ENCODE measurements at places on chromosomes 5 and 9.

GRCh38 chr5:125120012-125120411 is 373.6 kb upstream of the ZNF608 start:
- no peaks in the 10 kb centered on the region for H3K27me3 ChIP-seq
- no peak for DNase-seq
- H3K36me3 ChIP-seq = no peaks in the 10 kb centered on the region
- H3K4me1 ChIP-seq = no peaks in the 10 kb centered on the region

- H3K27ac ChIP-seq = peak overlapping the region; percentile 85
- peaks cover 43% of the 10 kb centered on the region for H3K4me1 ChIP-seq
- no peak overlapping the region for H3K4me3 ChIP-seq
Observed at GRCh38 chr5:149151717-149152116, 10.4 kb downstream of the ABLIM3 start.

DNA sequence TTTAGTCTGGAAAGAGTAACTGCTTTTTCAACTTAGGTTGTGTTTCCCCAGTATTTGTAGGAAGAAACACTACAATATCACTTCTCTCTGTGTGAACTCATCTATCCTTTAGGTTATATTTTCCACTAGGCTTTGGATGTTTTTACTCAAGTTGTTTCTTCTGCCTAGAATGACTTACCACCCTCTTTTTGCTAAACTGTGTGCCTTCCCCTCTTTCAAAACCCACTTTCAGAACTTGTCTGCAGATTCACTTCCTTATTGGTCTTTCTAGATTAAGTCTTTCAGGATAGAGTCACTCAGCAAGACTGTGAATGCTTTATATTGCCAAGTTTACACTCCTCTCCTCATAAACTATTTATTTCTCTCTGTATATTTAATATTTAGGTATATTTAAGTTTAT is 14.2 kb upstream of the CAST start:
- H3K27me3 ChIP-seq = no peaks in the 10 kb centered on the region
- no peak overlapping the region for H3K4me3 ChIP-seq
- no peaks in the 10 kb centered on the region for H3K36me3 ChIP-seq
- no peaks in the 10 kb centered on the region for H3K4me1 ChIP-seq
- DNase-seq = no peak
- no peak overlapping the region for H3K27ac ChIP-seq

DNA sequence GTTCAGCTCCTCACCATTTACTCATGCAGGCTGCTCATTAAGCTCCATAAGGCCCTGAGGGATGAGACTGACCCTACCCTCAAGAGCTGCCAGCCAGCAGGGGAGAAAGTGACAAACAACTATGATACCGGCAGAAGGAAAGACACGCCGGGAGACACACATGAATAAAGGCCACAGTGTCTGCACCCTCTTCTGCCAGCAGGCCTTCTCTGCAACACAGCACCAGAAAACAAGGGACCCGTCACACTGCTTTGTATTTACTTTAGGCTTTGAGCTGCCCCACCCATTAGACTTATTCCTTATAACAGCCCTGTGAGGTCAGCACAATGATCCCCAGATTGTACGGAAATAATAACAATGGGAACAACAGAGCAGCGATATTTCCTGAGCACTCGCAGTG is 7.2 kb downstream of the GABBR2 start:
- H3K4me3 ChIP-seq = no peak overlapping the region
- H3K4me1 ChIP-seq = no peaks in the 10 kb centered on the region
- no peaks in the 10 kb centered on the region for H3K27me3 ChIP-seq
- H3K27ac ChIP-seq = no peak overlapping the region
- H3K36me3 ChIP-seq = no peaks in the 10 kb centered on the region

- no peak for DNase-seq
- no peak overlapping the region for H3K27ac ChIP-seq
- H3K4me3 ChIP-seq = no peak overlapping the region
- H3K27me3 ChIP-seq = no peaks in the 10 kb centered on the region
- H3K36me3 ChIP-seq = no peaks in the 10 kb centered on the region
Observed at GRCh38 chr5:101012880-101013279, 109.8 kb upstream of the ST8SIA4 start.

- H3K4me3 ChIP-seq = no peak overlapping the region
- H3K27me3 ChIP-seq = no peaks in the 10 kb centered on the region
- H3K36me3 ChIP-seq = peaks cover 8% of the 10 kb centered on the region
Observed at GRCh38 chr5:119118000-119118399, 47.1 kb downstream of the DMXL1 start.

GRCh38 chr5:135444881-135445280 is 2.3 kb downstream of the DCANP1 start:
- no peaks in the 10 kb centered on the region for H3K36me3 ChIP-seq
- H3K27ac ChIP-seq = no peak overlapping the region
- H3K4me1 ChIP-seq = no peaks in the 10 kb centered on the region
- no peak overlapping the region for H3K4me3 ChIP-seq
- DNase-seq = no peak

- DNase-seq = no peak
- no peak overlapping the region for H3K4me3 ChIP-seq
- no peaks in the 10 kb centered on the region for H3K36me3 ChIP-seq
- no peaks in the 10 kb centered on the region for H3K27me3 ChIP-seq
- H3K4me1 ChIP-seq = no peaks in the 10 kb centered on the region
- no peak overlapping the region for H3K27ac ChIP-seq
Observed at GRCh38 chr9:19085295-19085694, 17.4 kb downstream of the HAUS6 start.

- H3K4me1 ChIP-seq = no peaks in the 10 kb centered on the region
- H3K36me3 ChIP-seq = no peaks in the 10 kb centered on the region
- H3K4me3 ChIP-seq = no peak overlapping the region
- no peak overlapping the region for H3K27ac ChIP-seq
Observed at GRCh38 chr9:117488659-117489058, 73.8 kb upstream of the ASTN2 start.

DNA sequence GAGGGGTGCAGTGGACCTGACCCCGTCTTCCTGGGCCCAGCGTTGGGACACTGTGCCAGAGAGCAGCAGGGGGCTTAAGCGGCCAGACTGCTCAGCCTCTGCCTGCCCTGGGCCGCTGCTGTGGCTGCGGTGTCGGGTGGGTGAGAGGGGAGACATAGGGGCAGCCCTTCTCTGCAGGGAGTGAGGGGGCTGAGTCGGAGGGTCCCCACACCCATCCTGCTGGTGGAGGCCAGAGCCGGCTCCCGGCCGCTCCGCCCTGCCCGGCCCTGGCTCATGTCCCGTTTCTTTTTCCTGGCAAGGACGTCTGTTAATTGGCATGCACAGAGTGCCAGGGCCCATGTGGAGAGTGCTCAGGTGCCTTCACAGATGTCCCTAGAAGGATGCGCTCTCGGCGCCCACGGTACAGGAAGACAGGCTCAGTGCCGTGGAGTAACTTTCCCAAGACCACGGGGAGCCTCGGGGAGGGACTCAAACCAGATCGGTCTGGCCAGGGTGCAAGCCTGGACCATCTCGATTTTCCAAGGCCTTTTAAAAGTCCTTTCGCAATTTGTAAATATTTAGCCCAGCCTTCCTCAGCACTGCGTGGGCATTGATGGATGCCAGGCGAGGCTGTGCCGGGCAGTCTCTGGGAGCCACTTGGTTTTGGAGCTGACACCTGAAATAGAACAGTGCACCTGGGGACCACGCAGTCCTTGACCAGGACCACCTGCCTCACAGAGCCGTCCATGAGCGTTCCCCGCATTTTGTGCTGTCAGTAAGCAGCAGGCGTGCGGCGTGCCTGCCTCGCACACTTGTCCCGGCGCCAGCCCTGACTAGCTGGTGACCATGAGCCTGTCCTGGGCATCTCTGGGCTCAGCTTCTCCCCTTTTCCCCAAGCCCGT is 60.9 kb downstream of the RXRA start:
- H3K36me3 ChIP-seq = no peaks in the 10 kb centered on the region
- H3K27ac ChIP-seq = no peak overlapping the region
- no peak for DNase-seq
- no peaks in the 10 kb centered on the region for H3K27me3 ChIP-seq
- H3K4me1 ChIP-seq = peaks cover 3% of the 10 kb centered on the region

GRCh38 chr9:109474944-109475343 is 23.2 kb downstream of the PTPN3 start:
- H3K36me3 ChIP-seq = no peaks in the 10 kb centered on the region
- no peaks in the 10 kb centered on the region for H3K27me3 ChIP-seq
- no peak overlapping the region for H3K4me3 ChIP-seq
- H3K4me1 ChIP-seq = peaks cover 27% of the 10 kb centered on the region

DNA sequence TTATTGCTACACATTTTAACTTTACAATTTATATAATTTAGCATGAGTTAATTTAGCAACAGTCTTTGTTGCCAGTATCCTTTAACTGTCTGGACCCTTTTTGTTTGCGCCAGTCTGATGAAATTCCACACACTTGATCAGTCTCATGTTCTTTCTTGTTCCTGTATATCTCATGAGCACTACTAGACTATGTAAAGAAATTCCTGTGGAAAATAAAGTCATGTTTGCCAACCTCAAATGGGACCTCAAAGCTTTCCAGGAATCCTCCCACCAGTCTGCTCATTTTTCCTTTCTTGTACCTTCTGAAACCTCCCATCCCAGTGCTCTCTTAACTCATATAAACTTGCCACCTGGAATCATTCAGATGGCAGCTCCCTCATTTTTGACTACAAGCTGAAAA is 8.0 kb downstream of the DMXL1 start:
- no peak for DNase-seq
- H3K27me3 ChIP-seq = no peaks in the 10 kb centered on the region
- H3K36me3 ChIP-seq = no peaks in the 10 kb centered on the region
- H3K27ac ChIP-seq = no peak overlapping the region
- no peaks in the 10 kb centered on the region for H3K4me1 ChIP-seq

GRCh38 chr9:70586476-70586875 is 172.0 kb upstream of the KLF9 start:
- no peaks in the 10 kb centered on the region for H3K4me1 ChIP-seq
- H3K27ac ChIP-seq = no peak overlapping the region
- H3K4me3 ChIP-seq = no peak overlapping the region
- H3K27me3 ChIP-seq = no peaks in the 10 kb centered on the region
- H3K36me3 ChIP-seq = no peaks in the 10 kb centered on the region

DNA sequence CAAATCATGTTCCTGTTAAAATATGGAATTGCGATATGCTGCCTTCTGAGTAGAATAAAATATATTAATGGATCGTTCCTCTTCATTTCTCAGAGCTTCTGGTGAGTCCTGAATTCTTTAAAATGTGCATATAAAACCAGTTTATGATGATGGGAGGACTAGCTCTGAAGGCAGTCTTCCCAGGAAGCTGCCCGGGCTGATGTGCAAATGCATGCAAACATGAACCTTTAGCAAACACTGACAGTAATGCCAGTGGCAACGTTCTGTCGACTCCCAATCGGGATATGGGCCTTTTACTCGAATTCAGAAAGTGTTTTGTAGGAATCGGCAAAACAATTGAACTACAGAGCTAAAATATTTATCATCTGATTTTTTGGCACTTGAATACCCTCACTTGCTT is 93.6 kb downstream of the TLE4 start:
- no peaks in the 10 kb centered on the region for H3K4me1 ChIP-seq
- no peaks in the 10 kb centered on the region for H3K27me3 ChIP-seq
- DNase-seq = no peak
- no peak overlapping the region for H3K4me3 ChIP-seq
- H3K27ac ChIP-seq = no peak overlapping the region

GRCh38 chr9:2125906-2126305 is 110.8 kb downstream of the SMARCA2 start:
- H3K4me1 ChIP-seq = no peaks in the 10 kb centered on the region
- DNase-seq = no peak
- H3K27ac ChIP-seq = no peak overlapping the region
- no peaks in the 10 kb centered on the region for H3K27me3 ChIP-seq
- H3K36me3 ChIP-seq = no peaks in the 10 kb centered on the region
- no peak overlapping the region for H3K4me3 ChIP-seq

DNA sequence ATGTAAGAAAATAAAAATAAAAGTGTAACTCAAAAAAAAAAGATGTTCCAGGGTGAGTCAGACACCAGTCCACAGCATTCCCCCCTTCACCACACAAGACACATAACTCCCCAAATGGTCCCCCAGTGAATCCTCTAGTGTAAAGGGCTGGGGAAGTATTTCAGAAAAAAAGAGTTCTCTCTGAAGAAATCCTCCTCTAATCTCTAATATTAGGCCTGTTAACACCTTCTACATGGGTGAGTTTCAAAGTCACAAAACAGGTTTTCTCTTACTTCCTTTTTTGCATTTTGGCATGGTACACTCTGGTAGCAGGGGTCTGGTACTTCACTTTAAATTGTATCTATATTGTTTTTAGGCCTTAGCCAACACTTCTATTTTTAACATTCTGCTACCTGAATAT is 28.2 kb downstream of the RNF145 start:
- no peaks in the 10 kb centered on the region for H3K27me3 ChIP-seq
- peaks cover 9% of the 10 kb centered on the region for H3K4me1 ChIP-seq
- DNase-seq = no peak

DNA sequence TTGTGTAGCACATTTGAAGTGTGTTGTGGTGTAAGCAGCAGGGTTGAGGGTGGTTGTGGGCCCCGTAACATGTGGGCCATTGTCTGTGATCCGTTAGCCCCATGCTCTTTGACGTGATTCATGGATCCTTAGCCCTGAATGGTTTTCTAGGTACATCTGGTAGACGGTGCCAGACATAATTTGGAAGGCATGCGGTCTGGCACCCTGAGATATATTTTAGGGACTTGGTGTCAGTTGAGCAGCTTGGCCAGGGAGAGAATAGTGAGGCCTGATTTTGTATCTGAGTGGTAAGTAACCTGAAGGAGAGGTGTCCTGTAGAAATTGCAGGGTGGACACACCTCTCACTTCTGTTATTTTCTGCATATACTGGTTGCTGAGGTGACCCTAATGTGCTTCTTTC is 10.9 kb downstream of the SH3GL2 start:
- H3K27ac ChIP-seq = no peak overlapping the region
- no peak overlapping the region for H3K4me3 ChIP-seq
- H3K27me3 ChIP-seq = no peaks in the 10 kb centered on the region
- no peaks in the 10 kb centered on the region for H3K4me1 ChIP-seq
- H3K36me3 ChIP-seq = no peaks in the 10 kb centered on the region

DNA sequence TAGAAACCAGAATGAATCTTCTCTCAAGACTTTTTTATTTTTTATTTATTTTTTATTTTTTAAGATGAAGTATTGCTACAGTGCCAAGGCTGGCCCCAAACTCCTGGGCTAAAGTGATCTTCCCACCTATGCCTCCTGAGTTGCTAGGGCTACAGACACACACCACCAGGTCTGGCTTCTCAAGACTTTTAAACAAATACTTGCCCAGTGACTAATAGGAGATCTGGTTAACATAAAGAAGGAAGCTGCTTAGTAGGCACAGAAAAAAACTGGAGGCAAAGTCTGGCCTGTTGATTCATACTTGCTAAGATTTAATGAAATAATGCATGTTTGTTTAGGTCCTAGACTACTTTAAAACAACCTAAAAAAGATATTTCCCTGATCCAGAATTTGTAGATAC is 43.8 kb downstream of the SLC38A9 start:
- no peaks in the 10 kb centered on the region for H3K36me3 ChIP-seq
- no peaks in the 10 kb centered on the region for H3K4me1 ChIP-seq
- H3K27me3 ChIP-seq = no peaks in the 10 kb centered on the region
- H3K4me3 ChIP-seq = no peak overlapping the region
- no peak for DNase-seq

- H3K27me3 ChIP-seq = peaks cover 24% of the 10 kb centered on the region
- DNase-seq = no peak
- no peaks in the 10 kb centered on the region for H3K36me3 ChIP-seq
- H3K4me1 ChIP-seq = peaks cover 7% of the 10 kb centered on the region
- no peak within 1 kb of the TSS for H3K27ac ChIP-seq
- 0 out of 2 replicates have a peak within 1 kb of the TSS, but pooled peaks have one; percentile 12 for H3K4me3 ChIP-seq
Observed at GRCh38 chr5:141172381-141173204, at the start of gene PCDHB7. TSS of gene PCDHB7 (plus strand) at chr5:141172644. CDS start at chr5:141172836, 192 bp downstream.

- DNase-seq = peak; percentile 61
- no peaks in the 10 kb centered on the region for H3K36me3 ChIP-seq
- H3K4me3 ChIP-seq = no peak overlapping the region
- H3K27me3 ChIP-seq = no peaks in the 10 kb centered on the region
Observed at GRCh38 chr5:18772475-18772874, 1138.2 kb downstream of the TAF11L14 start.

Data from Panc1 (cell line).